Myocyte (in vitro differentiated cells): ENCODE measurements at places on chromosomes 2 and 18.

DNA sequence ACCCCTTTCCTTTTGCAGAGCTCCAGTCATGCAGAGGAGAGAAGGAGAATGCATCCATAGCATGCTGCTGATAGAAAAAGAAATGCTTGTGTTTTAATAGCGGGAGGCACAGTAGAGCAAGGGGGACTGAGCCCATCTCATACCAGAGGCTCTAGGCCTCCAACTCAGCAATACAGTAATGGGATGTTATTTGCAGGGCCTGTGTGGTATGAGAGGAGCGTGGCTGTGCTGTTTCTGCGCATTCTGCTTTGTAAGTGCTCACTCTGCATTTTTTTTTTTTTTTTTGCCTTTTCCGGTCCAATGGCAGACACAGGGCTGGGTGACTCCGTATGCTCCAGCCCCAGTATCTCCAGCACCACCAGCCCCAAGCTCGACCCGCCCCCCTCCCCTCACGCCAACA is 200.0 kb downstream of the GBX2 start:
- no peak for DNase-seq

DNA sequence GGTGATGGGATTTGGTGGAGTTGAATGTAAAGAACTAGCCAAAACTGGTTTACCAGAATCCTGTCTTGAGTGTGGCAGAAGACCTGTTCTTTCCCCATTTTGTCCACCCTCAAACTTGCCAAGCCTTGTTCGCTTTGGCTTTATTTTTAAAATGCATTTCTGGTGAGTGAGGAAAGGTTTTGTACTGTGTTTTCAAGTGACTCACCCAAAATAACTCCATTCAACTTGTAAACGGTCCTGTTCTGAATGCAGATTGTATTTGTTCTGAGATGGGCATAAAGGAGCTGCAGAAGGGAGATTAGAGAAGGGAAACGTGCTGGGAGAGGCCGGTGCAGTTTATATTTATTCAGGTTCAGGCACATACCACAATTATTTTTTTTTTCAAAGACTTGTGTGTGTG is 5.3 kb upstream of the ITPRID2 start:
- no peak for DNase-seq

GRCh38 chr2:176118601-176119339 is 2.2 kb downstream of the HOXD10 start:
- peak; percentile 23 for DNase-seq

DNA sequence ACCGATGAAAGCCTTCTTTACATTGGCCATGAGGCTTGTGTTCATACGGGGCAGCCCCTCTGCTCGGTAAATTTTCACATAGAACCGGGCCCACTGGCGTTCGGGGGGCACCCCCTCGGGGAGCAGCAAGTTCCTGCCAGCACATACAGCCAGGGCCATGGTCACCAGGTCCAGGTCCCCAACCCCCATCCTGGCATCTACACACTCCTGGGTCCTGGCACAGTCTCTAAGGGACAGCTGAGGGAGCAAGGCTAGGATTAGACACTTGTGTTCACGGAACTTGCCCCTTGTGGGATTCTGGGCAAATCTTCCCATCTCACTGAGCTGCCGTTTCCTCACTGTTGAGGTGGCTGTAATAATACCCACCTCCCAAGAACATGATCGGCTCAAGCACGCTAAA is 5.6 kb upstream of the OTOF start:
- DNase-seq: peak; percentile 86

DNA sequence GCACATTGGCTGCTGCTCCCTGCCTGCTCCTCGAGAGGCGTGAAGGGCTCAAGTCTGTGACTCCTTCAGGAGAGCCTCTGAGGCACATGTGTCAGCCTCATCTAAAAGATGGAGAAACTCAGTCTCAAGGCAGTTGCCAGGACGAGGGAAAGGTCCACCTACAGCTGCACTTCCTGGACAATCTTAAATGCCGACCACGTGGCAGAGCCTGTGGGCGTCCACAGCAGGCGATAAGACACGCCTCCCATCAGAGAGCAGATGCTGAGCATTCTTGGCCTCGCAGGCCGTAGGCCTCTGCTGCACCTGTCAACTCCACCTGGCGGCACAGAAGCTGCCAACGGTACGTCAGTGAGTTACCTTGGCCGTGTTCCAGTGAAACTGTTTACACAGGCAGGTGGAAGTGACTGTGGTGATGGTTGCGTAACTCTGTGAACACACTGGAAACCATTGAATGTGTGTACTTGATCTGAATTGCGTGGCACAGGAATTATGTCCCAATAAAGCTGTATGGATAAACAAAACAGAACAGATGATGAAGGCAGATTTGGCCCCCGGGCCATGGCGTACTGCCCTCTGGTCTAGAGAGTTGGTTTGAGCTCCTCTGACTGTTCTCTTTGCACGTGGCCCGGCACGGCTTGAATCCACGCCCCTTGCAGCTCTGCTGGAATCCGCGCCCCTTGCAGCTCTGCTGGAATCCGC is 114.5 kb downstream of the RNF144A start:
- DNase-seq: no peak

DNA sequence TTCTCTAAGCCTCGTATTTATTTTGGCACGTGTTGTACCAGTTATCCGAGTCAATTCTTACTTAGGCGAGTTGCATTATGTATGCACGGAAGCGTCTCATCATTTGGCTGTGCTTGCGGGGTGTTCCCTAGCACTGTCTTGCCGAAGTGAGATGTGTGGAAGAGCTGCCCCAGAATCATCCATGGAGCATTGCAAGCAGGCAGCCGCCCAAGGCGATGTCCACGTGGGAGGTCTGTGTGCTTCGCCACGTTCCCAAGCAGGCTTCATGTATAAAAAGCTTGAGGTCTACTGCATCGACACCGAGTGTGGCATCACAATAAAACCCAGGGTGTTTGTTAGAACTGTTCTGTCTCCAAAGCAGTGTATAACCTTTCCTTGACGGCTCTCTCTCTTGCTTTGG is 849.9 kb downstream of the DCDC2C start:
- no peak for DNase-seq

DNA sequence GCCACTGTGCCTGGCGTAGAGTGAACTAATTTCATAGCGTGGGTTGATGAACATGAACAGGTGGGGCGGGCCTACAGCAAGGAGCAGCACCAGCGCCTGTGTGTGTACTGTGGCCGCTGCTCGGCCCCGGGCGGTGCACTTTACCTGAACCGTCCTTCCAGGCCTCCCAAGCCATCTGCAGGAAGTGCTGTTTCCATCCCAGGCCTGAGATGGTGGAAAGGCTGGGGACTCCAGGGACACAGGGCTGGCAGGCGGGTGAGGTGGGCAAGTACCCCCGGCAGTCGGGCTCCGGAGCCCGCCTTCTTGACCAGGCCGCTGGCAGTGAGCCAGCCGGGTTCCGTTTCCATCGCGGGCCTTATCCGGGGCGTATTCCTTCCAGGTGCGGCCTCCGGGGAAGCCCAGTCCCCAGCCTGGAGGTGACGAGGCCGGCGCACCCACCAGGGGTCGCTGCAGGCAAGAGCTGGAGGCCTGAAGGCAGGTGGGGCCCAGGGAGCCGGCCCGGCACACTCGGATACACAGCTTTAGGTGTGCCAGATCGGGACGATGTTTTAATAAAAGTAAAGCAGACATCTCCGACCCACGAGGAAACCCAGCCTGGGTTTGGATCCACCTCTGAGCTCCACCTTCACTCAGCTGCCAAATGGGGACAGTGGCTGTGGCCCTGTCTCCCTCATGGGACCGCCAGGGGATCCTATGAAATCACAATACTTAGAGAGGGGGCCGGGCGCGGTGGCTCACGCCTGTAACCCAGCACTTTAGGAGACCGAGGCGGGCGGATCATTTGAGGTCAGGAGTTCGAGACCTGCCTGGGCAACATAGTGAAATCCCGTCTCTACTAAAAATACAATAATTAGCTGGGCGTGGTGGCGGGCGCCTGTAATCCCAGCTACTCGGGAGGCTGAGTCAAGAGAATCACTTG is 22.7 kb upstream of the PDIA6 start:
- peak; percentile 34 for DNase-seq

DNA sequence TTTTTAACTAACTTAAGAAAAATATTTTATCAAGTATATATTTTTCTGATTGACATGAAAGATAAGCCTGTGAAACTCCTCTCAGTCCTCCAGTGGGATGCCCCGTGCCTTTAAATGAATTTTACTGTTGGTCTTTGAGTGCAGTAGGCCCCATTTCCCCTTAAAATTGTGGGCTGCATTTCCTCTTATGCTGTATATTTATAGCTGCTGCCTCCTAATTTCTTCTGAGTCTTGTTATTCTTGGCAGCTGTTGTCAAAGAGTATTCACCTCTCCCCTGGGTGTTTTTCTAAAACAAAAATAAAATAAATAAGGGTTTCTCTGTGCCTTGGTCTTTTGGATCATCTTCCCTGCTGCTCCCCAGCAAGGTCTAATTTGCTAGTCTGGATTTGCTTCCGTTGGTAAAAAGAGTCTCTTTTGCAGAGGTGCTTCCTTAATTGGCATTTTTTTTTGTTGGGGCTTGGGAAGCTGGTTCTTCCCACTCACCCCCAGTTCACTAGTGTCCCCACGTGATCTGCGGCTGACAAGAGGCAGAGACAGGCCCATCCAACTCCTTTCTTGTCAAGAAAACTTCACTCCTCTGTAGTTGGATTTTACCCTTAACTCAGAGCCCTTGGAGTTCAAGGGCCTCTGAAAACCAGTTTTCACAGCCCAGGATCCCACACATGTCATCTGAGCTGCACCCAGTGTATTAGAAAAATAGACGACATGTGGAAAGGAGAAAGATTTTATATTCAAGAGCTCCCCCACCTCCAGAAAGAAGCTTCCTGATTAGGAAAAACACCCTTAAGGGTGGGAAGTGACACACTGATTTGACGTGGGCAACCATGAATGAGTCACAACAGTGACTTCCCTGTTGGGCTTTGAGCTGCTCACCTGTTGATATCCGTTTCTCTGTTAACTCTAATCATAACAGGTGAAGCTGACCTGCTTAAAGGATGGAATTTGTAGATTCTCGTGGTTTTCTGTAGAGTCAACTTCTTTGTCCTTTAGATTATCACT is 431.5 kb downstream of the DCDC2C start:
- DNase-seq: no peak

DNA sequence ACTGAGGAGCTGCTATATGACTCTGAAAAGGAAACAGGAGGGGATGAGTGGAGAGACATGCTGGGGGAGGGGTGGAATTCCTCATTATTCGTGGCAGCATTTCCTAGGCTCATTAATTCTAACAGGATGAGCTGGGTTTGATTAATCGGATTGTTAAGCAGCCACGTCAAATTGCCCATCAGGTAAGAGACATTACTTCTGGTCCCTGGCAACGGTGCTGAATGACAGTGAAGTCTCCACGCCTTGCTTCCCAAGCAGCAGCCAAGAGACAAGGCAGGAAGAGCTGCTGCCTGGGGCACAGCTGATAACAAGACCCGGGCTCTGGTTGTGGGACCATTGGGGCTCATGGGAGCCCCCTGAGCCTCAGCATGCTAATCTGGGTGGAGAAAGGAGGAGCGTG is 86.6 kb downstream of the MARCHF4 start:
- no peak for DNase-seq

DNA sequence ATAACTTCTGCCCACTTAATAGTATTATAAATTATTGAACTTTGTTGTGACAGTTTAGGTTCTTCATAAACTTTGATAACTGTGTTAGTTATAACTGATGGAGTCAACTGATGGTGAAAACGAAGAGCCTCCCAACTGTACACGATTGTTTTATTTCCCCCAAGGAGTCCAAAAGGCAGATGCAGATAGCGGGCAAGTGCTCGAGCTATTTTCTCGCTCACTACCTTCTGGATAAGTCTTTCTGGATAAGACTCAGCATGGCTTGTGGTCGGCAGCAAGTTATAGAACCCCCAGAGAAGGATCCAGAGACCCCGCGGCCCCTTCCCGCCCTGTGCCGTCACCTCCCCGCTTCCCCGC is 517 bp downstream of the GCFC2 start:
- DNase-seq: no peak

GRCh38 chr18:33579349-33580215 is 1.6 kb downstream of the ASXL3 start:
- DNase-seq: no peak

DNA sequence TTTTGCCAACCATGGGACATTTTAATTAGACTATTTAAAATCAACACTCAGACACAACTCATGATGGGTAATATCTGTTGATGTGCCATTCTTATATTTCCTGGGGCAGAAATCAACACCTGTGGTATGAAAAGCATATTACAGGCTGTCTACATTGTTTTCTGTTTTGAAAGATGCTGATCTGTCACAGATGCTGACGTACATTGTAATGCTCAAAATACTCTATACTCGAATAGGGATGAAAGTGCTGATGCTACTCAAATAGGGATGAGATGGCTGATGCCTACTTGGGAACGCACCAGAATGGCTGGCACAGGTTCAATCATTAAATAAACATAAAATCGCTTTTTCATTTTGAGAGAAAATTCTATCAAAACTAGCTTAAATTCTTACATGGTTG is 41.2 kb downstream of the TMEFF2 start:
- DNase-seq: no peak

DNA sequence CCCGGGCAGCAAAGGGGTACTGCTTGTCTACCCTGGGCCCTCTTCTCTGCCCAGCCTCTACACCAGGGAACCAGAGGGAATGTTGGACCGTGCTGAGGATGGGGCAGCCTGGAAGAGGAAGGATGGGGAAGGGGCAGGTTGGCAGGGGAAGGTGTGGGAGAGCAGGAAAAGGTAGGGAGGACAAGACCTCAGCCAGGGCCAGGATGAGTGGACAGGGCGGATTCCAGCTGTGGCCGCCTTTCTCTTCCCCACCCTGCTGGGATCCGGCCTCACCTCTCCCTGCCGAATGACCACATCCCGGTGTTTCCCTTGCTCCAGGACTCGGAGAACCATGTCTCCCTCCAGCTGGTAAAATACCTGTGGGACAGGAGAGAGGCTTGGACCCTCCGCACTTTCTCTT is 8.9 kb downstream of the HAAO start:
- no peak for DNase-seq

GRCh38 chr2:128416109-128416785 is 97.6 kb upstream of the HS6ST1 start:
- no peak for DNase-seq

DNA sequence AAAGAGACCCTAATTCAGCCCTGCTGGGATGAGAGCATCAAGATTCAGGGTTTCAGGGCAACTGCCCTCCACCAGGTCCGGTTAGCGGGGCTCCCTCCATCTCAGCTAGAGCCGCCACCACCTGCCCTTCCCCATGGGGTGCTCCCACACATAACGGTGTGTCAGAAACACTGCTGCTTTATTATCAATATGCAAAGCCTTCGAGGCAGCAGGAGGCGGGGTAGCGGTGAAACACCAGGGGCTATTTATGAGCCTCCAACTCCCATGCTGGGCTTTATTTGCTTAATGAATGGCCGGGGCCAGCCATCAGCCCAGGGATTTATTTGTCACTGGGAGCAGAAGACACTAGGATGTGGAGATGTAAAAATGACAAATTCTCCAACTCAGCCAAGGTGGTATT is 109.8 kb downstream of the GALNT14 start:
- no peak for DNase-seq
